ENCODE measurements at places on chromosomes 4 and X.

GRCh38 chr4:173397604-173398003, 1.3 kb downstream of the SCRG1 start:
- DNase-seq = no peak

DNA sequence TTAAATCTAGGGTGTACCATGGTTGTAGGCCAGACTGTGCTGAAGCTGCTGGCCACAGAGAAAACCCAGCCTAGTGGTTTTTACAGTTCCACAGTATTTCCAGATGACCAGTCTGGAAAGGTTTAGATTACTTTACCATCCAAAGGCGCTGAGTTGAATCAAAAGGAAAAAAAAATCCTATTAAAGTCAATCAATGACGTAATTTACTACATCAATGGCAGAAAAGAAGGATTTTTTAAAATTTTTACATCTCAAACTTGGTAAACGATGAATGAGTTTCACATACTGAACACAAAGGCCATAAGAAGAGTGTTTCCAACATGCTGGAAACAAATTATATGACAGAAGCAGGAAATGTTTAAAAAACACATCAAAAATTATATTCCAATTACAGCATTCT, 130.6 kb upstream of the ETNPPL start:
- DNase-seq = no peak

DNA sequence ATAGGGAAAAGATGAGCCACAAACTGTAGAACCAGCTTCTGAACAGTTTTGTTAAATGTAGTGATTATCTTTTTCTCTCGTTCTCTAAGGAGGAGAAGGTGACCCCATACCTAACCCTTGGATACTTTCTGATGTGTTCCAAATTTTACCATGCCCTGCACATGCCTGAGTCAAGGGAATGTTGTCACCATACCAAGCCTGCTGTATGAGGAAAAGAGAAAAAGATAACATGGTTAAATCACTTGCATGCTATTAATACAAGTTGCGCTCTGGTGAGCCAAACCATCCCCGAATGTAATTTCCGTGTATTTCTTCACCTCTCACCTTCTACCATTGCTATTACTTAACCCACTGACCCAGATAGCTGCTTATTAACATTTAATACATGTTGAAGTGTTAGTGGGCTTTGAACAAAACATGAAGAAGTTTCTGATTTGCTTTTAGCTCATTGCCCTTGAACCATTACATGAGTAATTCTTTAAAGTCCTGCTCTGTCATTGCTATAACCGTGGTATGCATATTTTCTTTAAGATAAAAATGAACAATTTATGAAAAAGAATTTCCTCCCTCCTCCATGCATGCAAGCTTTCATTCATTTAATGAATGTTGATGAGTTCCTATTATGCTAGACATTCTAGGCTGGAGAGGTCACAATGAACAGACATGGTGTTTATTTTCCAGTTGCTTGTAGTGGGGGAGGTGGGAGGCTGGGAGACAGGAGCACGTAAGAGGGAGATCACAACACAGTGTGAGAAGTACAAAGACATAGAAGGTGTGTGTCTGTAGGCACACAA, 13.6 kb upstream of the KIT start:
- DNase-seq = no peak

- no peak for DNase-seq
These were observed 199.9 kb downstream of the PCDH7 start for GRCh38 chr4:30920043-30920442.

DNA sequence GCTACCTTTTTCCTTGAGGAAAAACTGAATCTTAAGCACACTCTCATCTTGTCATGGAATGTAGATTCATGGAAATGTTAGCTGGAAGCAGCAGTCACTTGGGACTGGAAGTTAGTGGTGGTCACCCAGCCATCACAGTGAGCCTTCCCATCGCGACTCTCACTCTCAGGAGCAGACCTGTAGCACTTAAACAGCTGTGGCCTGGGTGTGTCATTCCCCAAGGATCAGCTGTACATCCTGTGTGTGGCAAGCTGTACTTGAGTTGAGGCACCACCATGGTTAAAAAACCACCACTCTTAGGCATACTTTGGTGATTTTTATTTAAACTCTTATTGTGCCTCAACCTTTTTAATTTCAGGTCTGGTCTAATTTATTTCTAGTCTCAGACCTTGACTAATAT, 46.7 kb downstream of the JADE1 start:
- no peak for DNase-seq

DNA sequence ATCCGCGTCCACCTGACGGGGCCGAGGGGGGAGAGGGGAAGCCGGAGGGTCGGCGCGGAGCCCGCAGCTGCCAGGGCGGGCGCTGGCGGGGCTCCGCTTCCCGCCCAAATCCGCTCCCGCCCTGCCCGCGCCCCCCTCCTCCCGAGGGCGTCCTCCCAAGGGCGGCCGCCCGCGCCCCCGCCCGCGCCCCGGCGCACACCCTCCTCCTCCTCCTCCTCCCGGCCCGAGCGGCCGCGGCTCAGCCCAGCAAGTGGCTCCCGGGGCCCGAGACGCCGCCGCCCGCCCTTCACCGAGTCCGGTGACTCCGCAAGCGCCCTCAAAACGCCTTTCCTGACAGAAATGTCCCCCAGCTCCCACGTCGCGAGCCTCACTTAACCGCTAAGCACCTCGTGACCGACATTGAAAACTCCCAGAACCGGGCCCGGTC, 487 bp downstream of the HMGB2 start:
- DNase-seq = peak; percentile 39

DNA sequence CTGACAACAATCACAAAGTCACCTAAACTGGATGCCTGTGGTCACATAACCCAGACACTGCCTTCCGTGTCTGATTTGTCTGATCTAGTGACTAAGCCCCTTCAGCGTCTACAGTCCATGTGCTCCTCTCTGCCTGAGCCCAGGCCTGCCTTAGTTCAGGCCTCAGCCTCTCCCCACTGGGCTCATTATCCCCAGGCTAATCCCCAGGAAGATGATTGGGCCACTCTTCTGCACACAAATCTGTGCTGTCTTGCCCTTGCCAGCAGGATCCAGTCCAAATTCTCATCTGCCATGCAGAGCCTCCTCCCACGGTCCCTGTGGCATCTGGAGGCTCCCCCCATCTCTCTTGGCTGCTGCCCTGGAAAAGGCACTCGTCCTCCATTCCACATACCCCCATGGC, 96.5 kb downstream of the SLC2A9 start:
- no peak for DNase-seq

DNA sequence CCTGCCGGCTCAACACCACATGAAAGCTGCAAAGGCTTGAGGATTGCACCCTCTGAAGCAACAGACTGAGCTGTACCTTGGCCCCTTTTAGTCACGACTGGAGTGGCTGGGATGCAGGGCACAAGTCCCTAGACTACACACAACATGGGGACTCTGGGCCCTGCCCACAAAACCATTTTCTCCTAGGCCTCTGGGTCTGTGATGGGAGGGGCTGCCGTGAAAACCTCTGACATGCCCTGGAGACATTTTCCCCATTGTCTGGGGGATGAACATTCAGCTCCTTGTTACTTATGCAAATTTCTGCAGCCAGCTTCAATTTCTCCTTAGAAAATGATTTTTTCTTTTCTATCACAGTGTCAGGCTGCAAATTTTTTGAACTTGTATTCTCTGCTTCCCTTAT, 123.5 kb upstream of the SMARCAD1 start:
- DNase-seq = no peak

GRCh38 chr4:89055157-89056080, 1.6 kb downstream of the FAM13A start:
- DNase-seq = no peak

- DNase-seq = no peak
These were observed 7.5 kb downstream of the GPR143 start for GRCh38 chrX:9758021-9758638.
